T-cell (primary cell): ENCODE measurements at places on chromosomes 1 and 21. TPM values are rescaled to one million over a fixed set of nuclear protein-coding genes. Genes with fewer than 3 reads are reported as not detected.

The CA6 gene
- total RNA-seq: 1.8 TPM

The KISS1 gene
- not detected for total RNA-seq

The KIAA0040 gene
- total RNA-seq: 35.3 TPM

The MMEL1 gene
- 1.4 TPM for total RNA-seq

The NID1 gene
- total RNA-seq: 0.05 TPM

The EDARADD gene
- 4.9 TPM for total RNA-seq

The CCDC190 gene
- not detected for total RNA-seq

DNA sequence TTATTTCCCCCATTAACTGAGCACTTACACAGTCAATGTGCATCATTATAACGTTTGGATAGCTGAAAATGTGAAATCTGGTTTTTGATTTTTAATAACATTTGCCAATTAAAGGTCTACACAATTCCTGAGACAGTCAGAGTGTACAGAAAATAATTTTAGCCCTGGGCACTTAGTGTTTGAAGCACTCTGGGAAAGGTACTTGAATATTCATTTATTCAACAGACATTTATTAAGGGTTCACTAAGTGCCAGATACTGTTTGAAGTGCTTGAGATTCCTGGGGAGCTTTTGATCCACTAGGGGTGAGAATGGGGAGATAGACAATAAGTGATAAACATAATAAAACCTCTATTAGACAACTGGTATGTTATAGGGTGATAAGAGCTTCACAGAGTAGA is 141.8 kb downstream of the DISC1 start:
- DNase-seq: no peak

- no peak for DNase-seq
Measured at GRCh38 chr1:92536211-92536979, 49.7 kb upstream of the GFI1 start.

DNA sequence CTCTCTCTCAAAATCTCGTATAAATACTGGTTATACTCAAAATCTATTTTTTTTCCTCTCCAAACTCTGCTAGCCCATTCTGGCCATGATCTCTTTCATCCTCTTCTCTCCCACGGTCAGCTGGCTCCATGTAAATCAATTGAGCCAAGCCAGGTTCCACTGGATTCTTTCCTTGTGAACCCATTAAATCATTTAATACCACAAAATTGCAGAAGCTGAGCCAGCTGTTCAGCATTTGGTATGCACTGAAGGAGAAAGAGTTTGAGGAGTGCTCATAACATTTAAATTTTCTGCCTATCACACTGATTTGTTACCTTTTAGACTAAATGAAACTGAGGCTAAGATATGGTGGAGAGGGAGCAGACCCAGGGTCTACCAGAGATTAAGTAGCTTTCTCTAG is 29.1 kb upstream of the TADA1 start:
- DNase-seq: no peak

- DNase-seq: no peak
Measured at GRCh38 chr1:159594625-159595405, 7.2 kb downstream of the APCS start.

DNA sequence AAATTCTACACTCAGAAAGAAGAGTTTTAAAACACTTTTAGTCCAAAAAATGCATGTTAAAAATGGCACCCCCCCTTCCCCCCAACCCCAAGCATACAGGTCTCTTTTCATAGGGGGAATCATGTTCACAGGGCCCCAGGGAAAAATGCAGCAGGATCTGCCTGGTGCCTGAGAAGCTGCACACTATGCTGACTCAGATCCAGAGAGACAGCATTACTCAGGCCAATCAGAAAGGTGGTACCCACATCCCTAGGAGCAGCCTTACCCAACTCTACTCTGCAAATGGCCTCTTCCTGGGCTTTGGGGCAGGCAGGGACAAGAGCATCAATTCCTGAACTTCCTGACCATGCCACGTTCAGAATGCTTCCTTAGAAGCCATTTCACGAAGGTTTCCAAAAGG is 119.0 kb downstream of the HIVEP3 start:
- DNase-seq: no peak

DNA sequence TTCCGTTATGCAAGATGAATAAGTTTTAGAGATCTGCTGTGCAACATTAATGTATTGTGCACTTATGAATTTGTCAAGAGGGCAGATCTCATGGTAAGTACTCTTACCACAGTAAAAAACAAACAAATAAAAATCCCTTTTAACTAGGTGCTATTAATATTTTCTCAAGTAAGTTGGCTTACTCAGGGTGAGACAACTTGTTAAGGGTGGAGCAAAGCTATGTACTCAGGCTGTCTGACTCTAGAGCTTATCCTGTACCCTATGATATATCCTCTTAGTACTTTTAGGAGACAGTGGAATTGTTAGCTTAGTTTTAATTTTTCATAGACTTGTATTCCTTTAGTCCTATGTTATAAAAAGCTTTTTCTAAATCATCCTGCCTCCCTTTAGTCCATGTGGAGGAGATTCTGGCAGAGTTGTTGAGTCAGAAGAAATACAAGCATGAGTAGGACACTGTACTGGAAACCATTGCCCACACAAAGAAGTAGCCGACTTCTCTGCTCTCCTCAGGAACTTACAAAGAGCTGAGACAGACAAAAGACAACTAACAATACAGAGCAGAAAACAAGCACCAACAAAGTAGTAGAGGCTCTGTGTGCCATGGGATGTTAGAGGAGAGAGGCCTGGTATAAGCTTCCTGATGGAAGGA is 49.2 kb downstream of the S1PR1 start:
- no peak for DNase-seq

- no peak for DNase-seq
Measured at GRCh38 chr1:160752924-160753323, 13.9 kb downstream of the SLAMF7 start.

DNA sequence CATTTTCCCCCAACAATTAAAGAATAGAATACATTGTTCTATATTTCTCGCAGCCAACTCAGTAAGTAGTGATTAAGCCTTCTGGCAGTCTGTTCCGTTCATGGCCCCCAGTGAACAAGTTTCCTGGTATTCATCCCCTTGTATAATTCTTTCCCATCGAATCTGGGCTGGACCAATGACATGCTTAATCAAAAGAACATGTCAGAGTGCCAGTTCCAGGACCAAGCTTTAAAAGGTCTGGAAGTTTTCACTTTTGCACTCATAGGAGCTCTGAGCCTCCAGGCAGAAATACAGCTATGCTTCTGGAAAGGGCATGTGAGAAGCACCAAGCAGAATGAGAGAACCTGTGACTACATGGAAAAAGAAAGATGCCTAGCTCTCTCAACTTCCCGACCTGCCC is 22.5 kb upstream of the DPYD start:
- DNase-seq: no peak

GRCh38 chr1:84347932-84348555 is 46.5 kb downstream of the SAMD13 start:
- DNase-seq: no peak

DNA sequence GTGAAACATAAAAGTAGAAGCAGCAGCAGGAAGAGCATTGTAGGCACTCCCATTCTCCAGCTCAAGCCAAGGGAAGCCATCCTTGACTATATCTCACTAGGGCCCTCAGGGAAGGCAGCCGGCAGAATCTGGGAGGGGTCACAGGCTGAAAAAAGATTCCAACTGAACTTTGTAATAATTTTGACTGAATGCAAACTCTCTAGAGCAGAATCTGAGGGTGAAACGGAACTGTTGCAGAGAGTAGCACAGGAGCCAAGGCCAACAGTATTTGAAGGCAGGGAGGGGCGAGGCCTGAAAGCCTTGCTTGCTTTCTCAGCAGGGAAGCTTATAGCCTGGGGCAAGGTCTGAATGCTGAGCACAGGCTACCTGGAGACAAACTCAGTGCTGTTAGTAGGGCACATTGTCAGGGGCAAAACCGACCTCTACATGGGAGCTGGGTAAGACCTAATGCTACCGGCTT is 180.6 kb downstream of the COL24A1 start:
- no peak for DNase-seq

DNA sequence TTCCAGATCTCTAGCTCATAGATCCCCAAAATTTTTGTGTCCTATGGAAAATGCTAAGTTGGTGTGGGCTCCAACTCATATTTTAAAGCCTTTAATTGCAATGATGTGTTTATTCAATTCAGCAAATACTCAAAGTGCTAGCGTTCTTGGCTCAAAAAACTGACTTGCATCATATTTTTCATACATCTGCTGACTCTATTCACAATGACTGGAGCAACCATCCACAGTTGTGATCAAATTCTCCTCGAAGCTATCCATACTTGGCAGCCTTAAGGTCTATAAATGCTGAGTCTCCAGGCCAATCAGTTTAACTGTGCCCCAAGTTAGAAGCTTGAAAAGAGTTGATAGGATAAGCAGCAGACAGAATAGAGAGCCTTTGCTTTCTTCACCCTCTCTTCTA is 2.9 kb upstream of the ATP1A1 start:
- DNase-seq: no peak

DNA sequence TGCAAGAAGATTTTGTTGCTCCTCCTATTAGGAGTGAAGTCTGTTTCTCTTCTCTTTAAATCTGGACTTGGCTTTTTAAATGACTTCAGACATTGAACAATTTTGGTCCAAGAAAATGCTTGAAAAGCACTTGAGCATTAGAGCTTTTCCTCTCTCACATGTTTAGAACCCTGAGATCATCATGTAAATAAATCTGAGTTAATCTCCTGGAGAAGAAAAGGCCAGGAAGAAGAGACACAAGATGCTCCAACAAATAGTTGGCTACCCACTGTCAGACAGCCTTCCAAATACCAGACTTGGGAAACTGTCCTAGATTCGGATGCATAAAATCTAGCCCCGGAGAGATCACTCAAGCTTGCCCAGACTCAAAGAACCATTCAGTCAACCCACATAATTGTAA is 1353.1 kb upstream of the ADGRL4 start:
- DNase-seq: no peak

DNA sequence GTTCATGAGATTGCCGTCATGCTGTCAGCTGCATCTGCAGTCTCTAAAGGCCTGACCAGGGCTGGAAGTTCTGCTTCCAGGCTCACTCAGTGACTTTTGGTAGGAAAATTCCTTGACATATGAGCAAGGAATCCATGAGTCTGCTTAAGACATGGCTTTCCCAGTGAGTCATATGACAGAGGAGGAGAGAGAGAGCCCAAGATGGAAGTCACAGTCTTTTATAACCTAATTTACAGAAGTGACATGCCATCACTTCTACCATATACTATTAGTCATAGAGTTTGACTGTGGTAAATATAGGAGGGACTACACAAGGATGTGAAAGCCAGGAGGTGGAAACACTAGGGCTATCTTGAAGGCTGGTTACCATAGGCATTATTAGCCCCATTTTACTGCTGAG is 115.2 kb downstream of the ROR1 start:
- no peak for DNase-seq

DNA sequence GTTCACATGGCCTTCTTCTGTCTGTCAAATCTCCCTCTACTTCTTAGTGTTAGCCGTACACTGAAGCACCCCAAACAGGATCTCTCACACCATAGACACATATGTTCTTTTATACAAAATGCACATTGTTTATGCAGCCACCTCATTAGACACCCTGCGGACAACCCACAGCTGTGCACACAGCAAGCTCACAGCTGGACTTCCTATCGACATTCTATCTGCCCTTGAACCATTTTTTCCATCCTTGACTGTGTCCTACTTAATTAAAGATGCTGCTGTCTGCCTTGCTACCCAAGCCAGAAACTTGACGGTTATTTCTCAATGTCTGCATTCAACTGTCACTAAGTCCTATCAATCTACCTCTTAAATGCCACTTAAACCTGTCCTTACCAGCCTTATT is 3.2 kb upstream of the ZBTB21 start:
- DNase-seq: no peak

DNA sequence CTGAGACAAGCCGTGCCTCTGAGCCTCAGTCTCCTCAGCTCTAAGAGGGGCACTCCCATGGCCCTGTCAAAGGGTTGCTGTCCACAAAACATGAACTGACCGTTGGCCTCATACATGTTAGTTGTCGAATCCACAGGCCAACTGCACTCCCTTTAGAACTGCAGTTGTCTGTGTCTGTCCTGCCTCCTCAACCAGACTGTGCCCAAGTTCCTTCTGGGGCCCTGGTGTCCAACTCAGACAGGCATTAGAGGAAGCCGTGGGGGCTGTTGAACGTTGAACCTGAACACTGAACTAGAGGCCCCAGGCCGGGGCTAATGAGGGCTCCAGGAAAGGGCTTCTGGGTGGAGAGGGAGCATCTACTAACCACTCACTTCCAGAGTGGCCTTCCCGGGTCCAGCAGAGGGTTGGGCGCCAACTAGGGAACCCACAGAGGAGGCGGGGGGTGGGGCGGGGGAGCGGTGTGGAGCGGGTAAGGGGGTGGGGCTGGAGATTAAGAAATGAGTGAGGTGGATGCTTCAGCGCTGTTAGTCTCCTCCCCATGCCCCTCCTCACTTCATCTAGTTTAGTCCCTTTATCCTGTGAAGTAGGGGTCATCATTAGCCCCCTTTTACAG is at the start of gene RAB42:
TSS of gene RAB42 (plus strand) at position 558 of the 613 bp plus-strand sequence. CDS start 247 bp downstream, outside the sequence.
- DNase-seq: no peak

- DNase-seq: no peak
Measured at GRCh38 chr1:32491386-32491785, 26.5 kb downstream of the ZBTB8B start.

DNA sequence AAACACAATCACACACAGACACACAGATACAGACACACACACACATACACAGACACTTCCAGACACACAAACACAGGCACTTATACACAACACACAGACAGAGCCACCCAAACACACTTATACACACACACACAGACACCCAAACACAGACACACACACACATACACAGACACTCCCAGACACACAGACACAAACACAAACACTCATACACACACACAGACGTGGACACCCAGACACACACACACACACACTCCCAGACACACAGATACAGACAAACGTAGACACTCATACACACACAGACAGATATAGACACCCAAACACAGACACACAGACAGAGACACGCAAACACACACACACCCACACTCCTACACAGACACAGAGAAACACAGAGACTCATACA is 272.1 kb downstream of the GRIK3 start:
- no peak for DNase-seq
